Mesothelial cell of epicardium (in vitro differentiated cells): ENCODE measurements at places on chromosomes 1 and 21. TPM values are rescaled to one million over a fixed set of nuclear protein-coding genes. Genes with fewer than 3 reads are reported as not detected.

DNA sequence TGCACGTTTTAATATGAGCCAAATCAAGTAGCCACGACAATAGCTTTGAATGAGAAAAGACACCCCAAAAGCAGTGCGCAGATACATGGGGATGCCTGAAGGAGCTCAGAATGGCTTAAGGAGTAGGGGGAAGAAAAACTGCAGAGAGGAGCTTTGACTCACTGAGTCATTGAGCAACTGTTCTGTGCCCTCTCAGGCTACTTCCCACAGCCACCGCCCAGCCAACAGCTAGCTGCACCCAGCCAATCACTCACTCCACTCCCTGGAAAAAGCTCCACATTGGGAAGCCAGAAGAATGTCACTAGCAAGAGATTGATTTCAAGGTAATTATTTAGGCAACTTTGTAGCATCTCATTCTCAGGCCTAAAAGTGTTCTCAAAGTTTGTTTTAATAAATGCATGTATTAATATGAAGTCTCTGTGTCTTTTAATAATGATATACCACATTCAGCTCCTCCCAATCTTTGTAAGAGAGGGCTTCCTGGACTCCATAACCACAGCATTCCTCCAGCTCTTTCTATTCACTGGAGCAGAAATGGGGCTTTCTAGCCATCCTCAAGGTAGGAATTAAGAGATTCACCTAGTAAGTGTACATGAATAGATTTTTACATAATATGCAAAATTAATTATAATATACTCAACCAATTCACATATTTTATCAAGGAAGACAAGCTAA lies 16.8 kb downstream of the DUSP10 start:
- no peak for DNase-seq

- DNase-seq, result no peak
Measured at GRCh38 chr21:45200581-45201296, 87.0 kb downstream of the POFUT2 start.

DNA sequence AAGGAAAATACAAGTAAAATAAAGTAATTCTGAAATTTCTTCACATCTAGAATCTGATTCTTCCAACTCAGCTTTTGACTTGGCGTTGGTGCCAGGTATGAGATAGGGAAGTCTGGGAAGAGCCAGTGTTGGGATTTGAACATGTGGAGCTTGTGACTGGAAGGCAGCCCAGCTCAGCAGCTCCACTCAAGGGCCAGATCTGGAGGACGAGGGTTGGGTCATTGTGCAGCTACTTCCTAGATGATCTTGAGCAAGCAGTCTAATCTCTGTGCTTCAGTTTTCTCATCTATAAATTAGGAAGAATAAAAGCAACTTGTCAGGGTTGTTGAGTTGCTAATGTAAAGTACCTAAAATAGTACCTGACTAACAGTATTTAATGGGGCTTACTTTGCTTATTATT lies 5.0 kb downstream of the ADARB1 start:
- DNase-seq, result no peak

GRCh38 chr1:182159443-182159842 lies 97.9 kb upstream of the ZNF648 start:
- DNase-seq, result no peak

GRCh38 chr1:179953974-179954492 lies 577 bp upstream of the CEP350 start:
- no peak for DNase-seq

GRCh38 chr1:224054611-224055010 lies 59.3 kb upstream of the FBXO28 start:
- DNase-seq, result no peak

DNA sequence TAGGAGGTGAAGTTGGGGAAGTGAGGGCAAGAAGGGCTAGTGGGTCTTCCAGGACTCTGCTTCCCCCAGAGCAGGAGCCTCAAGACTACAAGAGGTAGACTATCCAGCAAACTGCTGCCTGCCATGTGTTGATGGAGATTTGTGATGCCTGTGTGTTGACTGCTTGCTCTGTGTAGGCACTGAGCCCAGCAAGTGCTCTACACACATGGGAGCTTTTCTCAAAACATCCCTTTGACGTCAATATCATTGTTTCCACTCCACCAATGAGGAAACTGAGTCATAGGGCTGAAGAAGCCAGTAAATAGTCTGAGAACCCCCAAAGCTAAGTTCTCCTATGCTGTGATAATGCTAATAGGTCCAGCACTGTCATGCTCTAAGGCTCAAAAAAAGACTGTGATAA lies 207.2 kb upstream of the NFIA start:
- DNase-seq, result no peak

DNA sequence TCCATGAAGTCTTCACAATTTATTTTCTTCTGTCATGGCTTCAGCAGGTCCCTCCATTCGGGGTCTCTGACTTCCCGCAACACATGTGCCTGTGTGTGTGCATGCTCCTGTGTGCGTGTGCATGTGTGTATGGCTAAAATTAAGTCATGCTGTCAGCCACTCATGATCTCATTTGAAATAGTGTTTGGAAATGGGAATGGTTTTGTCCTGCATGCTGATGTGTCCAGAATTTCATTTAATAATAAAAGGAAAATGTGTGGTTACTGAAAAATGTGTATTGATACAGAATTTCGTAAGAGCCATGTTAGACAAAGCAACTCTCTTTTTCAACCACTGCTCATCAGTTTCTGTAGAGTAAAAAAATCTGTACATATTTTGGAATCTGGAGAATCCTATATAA lies 123.8 kb upstream of the PRDX6 start:
- no peak for DNase-seq

GRCh38 chr21:34100790-34101189 lies 27.4 kb downstream of the MRPS6 start:
- no peak for DNase-seq

DNA sequence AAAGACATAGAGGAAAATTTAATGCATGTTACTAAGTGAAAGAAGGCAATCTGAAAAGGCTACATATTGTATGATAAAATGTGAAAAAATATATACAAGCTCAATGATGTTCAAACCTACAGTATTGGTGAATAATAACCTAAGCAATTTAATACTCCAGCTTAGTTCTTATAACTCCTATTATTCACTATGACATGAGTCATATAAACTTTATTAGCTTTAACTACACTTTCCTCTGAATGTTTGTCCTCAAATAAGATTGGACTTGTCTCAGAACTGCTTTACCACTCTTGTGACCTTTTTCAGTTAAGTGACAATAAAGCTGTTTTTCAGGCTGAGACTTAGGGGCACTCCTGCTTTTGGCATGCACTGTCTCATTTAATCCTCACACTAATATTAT lies 50.9 kb downstream of the CNST start:
- no peak for DNase-seq

DNA sequence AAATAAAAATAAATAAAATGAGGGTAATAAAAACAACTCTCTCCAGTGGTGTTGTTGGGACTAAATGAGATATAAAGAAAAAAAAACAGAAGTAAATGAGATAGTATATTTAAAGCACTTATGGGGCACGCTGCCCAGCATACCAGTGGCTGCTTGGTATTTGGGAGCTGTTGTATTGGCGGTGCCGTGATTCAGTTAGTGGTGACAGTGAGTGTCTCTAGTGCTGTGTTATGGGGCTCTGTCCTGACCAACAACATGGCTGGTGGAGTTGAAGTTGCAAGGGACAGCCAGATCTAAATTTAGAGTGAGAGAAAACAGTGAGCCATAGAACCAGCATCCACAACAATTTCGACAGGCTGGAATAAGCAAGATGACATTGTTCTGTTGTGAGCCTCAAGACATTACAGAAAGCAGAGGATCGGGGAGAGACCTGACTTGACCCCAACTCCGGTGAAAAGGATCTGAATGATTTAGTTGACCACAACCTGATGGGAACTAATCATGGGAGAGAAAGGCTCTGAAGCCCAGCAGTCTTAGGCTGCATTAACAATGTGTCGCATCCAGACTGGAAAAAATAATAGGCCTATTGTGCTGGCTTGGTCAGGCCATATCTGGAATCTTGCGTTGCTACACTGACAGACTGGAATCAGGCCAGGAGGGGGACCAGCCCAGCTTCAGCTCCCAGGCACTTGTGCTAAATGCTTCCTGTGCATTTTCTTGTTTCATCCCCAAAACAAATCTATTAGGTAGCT lies 2.4 kb upstream of the MFSD2A start:
- DNase-seq, result no peak

- DNase-seq, result no peak
Measured at GRCh38 chr1:194602184-194602583, 1415.8 kb upstream of the B3GALT2 start.

- DNase-seq, result no peak
Measured at GRCh38 chr1:147811273-147811672, 50.9 kb upstream of the GJA5 start.

DNA sequence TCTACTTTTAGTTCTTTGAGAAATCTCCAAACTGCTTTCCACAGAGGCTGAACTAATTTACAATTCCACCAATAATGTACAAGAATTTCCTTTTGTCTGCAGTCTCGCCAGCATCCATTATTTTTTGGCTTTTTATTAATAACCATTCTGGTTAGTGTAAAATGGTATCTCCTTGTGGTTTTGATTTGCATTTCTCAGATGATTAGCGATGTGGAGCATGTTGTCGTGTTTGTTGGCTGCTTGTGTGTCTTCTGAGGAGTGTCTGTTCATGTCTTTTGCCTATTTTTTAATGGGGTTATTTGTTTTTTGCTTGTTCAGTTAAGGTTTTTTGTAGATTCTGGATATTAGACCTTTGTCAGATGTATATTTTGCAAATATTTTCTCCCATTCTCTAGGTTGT lies 131.5 kb downstream of the MAST2 start:
- DNase-seq, result no peak

DNA sequence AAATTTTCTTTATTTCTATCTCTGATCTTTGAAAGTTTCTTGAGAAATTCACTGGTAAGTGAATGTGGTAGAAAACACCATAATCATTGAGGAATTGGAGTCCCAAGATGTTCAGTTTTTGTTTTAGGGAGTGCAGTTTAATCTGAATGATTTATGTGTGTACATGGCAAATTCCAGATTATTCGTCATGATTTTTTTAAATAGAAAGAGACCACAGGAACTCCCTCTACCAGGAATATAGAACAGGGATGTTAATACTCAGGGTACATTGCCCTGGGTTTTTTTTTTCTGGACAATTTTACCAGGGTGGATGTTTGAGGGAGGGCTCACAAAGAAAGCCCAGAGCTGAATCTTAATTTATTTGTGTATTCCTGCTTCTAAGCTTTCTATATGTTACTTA lies 109.0 kb downstream of the VPS13D start:
- no peak for DNase-seq

DNA sequence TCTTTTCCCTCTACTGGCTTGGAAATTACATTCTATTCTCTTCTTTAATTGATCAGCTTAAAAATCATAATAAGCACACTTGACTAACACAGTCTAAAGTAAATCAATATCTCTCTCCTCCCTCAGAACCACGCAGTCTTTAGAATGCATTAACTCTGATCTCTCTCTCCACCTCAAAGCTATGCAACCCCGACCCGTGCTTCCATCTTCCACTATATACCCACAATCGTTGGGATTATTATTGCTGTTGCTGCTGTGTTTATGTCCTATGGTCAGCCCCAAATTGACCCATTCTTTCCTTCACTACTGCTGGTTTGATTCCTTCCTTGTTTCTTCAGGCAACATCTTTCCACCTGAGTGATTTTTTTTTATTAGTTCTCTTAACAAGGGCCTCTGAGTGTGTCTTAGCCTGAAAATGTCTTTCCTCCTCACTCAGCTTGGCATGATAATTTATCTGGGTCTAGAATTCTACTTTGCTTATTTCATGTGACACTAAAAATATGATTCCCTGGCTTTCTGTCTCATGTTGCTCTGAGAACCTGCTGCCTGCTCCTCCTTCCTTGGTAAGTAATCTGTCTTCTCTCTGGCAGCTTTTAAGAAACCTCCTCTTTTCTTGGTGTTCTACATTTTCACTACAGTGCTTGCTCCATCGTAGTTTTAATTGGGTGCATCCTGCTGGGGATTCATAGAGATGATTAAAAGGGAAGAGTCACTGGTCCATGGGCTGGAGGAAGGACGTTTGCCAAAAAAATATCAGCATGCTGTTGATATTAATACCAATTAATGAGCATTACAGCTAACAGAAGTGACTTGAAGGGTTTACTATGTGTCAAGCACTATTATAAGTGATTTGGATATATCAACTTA lies 472.2 kb downstream of the MATN1 start:
- no peak for DNase-seq

DNA sequence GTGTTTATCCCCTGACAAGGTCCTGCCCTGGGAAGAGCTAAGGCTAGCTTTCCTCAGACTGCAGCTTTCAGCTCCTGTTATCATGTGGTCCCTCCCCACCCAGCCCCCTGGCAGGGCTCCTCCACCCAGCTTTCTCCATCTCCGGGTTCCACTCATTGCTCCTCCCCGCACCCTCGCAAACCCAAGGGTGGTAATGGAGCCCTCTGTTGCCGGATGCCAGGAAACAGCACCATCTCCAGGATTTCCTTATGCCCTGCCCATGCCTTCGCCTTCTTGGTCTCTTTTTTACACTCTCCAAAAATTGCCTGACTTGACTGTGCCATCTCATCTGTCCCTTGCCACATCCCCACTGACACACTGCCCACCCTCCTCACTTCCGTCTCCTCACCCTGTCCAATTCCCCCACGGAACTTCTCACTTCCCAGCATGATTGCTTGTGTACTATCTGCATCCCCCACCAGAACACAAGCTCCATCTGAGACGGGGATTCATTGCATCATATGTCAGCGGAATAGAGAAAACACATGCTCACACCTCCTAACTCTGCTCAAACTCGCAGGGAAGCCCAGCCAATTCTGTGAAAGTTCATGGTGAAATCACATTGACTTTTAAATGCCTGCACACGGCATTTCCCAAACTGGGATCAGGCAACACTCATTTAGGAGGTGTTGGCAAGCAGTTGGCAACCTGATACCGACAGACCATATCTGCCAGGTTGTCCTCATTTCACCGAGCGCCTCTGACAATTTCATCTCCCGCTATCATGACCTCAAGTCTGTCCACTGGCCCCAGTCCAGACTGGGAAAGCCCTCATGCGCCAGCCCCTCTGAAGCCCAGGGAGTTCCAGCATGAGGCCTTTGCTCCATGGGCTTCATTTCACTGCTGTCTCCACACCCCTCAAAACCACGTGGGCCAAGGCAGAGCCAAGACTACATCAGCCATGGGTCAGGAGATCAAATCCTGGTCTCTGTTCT lies 201.1 kb downstream of the MATN1 start:
- peak; percentile 33 for DNase-seq

DNA sequence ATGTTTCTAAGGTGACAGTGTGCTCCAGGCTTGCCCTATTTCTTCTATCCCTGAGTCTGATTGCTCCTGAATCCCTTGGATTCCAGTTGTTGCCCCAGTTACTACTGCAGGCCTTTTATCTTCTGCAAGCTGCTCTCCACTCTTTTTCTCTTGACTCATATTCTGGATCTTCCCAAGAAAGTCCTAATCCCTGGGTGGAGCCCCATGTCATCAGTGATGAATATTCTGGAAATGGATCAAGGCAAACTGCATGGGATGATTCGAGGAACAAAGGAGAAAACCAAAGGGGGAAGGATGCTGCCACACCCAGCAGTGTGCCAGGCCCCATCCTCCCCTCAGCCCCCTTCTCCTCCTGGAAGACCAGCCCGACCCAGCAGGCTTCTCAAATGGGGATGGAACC lies 63.3 kb upstream of the ATP2B4 start:
- DNase-seq, result no peak

The NBPF20 gene
- total RNA-seq, result 4.5 to 5.0 TPM (median 4.9 TPM) in 3 replicates
